Brain microvascular endothelial cell (primary cell): ENCODE measurements at places on chromosomes 1 and 21.

DNA sequence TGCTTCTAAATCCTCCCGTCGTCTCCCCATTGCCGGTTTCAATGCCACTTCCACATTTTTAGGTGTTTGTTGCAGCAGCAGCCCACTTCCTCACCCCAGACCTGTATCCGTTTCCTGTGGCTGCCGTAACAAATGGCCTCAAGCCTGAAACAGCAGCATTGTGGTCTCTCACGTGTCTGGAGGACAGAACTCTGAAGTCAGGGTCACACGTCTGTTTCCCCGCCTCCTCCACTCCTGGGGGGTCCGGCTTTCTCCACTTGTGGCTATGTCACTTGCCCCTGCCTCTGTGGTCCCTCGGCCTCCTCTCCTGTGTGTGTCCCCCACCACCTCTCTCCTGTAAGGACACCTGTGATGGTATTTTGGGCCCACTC, 21.8 kb downstream of the TRPM2 start:
- no peak for DNase-seq

DNA sequence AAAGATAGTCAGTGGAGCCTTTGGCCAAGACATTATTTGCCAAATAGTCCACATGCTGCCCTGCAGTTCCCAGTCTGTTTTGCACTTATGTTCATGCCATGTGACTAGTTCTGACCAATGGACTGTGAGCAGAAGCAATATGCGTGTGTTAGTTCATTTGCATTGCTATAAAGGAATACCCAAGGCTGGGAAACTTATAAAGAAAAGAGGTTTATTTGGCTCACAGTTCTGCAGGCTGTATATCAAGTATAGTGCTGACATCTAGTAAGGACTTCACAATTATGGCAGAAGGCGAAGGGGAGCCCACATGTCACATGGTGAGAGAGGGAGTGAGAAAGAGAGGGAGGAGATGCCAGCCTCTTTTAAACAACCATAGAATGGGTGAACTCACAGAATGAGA, 193.3 kb downstream of the PTPRU start:
- no peak for DNase-seq

DNA sequence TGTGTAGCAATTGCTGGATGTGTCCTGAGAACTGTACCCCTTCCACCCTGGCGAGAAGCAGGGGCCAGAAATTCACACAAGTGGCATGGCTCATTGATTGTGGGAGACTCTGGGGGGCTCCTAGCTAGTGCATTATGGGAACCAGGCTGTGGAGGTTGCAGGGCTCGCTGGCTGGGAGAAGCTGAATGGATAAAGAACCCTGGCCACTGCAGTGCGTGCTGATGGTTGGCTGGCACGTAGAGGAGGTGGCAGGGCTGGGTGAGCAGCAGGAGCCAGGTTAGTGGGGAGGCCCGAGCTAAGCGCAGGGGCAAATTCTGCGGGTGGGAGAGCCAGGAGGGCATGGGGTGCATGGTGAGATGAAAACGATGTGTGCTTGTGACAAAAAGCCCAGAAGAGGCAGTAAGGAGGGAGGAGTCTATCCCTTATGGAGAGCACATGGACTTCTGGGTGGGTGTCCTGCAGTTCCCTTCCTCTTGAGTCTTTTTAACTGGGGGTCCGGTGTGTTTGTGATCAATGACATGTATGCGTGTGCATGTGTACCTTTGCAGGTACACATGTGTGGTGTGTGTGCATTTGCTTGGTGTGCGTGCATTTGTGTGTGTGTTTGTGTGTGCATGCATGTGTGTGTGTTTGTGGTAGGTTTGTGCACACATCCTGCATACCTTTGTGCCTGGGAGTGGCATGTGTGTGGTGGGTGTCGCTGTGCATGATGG, 3.6 kb downstream of the GUK1 start:
- DNase-seq = no peak

- DNase-seq = no peak
Measured at GRCh38 chr1:63674865-63675419, 81.7 kb downstream of the PGM1 start.

- no peak for DNase-seq
Measured at GRCh38 chr1:46467183-46467504, 22.5 kb upstream of the DMBX1 start.

GRCh38 chr21:43971201-43971991, 40.7 kb upstream of the TRAPPC10 start:
- DNase-seq = no peak

- no peak for DNase-seq
Measured at GRCh38 chr1:69414574-69414973, 153.1 kb upstream of the LRRC7 start.

DNA sequence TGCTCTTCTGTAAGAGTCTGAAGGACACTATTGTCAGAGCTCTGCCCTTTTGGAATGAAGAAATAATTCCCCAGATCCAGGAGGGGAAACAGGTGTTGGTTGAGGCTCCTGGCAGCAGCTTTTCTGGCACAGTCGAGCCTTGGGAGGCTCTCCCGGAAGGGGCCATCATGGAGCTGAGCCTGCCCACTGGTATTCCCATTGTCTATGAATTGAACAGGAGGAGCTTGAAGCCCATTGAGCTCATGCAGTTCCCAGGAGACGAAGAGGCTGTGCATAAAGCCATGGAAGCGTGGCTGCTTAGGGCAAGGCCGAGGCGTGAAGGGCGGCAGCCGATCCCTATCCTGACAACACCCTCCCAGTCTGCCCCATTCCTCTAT, 26.6 kb downstream of the UBE4B start:
- DNase-seq = no peak

DNA sequence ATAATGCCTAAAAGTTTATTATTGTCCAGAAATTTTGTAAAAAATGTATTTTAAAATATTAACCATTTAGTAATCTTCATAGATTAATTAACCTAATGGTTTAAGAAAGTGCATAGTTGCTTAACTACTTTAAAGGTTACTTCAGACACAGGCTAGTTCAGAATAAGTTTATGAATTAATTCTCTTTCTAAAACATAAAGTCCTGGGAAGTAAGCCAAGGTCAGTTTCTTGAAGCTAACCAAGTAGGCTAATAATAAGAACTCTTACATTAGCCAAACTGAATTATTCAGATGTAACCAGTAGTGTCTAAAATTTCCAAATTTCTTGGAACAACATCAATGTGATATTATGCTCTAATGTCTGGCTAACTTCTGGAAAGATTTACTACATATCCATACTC, 790.4 kb downstream of the NCAM2 start:
- DNase-seq = no peak

DNA sequence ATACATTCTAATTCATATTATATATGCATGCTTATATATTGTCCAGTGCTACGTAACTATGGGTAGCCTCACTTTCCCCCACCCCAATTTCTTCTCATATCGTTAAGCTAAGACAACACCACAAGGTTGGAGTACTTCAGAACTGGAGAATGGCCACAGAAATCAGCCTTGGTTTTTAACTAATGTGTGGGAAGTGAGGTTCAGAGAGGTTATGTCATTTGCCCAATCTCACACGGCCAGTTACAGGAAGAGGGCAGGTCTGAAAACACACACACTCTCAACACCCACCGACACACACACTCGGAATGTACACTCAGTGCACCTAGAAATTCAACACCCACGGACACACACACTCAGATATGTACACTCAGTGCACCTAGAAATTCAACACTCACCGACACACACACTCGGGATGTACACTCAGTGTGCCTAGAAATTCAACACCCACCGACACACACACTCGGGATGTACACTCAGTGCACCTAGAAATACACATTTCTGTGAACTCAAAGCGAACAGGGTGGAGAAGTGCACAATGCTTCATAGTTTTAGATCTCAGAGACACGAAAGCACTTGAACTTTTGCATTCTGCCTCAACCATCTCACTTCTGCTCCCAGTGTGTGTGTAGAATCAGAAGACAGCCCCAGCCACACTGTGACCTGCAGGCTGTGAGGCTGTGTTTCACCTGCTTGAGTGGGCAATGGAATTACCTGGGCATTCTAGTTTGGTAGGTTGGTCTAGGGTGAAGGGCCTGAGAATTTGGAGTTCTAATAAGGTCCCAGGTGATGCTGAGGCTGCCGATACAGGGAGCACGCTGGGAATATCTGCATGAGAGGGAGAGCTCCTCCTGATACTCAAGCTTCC, 170.4 kb downstream of the CLIC6 start:
- no peak for DNase-seq

GRCh38 chr1:211126622-211127021, 7.3 kb downstream of the KCNH1 start:
- DNase-seq = no peak
